Posterior cingulate gyrus (tissue), 11 donors: ENCODE measurements at places on chromosomes 12 and 14.

GRCh38 chr14:91883753-91884152 is 16.4 kb upstream of the TC2N start:
- no peak for DNase-seq

DNA sequence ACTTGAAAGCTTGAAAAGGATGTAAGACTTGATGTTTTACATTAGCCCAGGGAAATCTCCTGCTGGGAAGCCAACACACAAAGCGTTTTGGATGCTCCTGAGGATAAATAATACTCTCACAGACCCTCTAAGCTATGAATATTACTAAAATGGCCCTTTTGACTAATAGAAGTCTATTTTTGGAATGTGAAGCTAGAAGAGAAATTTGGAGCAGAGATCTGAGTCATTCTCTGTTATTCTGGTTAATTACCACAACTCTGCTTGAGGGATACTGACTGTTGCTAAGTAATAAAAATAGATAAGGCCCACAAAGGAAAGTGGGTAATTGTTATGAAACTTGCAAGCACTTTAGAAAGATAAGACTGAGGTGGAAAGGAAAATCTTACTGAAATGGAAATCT is 346.2 kb upstream of the STXBP6 start:
- DNase-seq = no peak

- DNase-seq = no peak
These were observed 103.7 kb downstream of the DYRK2 start for GRCh38 chr12:67752226-67752732.

GRCh38 chr12:91384366-91384765 is 201.7 kb upstream of the DCN start:
- no peak for DNase-seq

DNA sequence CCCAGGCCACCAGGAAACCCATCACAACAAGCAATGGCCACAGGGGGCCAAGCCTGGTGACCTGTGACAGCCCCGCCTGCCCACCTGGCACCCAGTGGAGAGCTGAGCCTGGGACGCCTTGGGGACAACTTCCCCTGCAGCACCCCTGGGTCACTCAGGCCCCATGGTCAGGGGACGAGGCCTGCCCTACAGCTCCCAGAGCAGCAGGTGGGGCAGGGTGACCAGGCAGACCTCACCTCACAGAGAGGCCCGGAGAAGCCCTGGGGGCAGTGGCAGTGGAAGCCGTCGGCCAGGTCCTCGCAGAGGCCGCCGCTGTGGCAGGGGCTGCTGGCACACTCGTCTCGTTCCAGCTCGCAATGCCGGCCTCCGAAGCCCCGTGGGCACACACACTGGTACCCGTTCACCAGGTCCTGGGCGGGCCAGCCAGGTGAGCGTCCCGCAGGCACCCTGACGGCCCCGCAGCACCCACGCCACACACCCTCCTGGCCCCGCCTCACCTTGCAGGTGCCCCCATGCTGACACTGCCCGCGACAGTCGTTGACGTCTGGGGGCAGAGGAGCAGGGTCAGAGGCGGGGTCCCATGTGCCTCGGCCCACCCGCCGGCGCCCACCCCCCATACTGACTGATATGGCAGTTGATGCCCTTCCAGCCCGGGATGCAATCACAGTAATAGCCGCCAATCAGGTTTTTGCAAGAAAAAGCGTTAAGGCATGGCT is 18.1 kb downstream of the JAG2 start:
- DNase-seq = peak; percentile 5

DNA sequence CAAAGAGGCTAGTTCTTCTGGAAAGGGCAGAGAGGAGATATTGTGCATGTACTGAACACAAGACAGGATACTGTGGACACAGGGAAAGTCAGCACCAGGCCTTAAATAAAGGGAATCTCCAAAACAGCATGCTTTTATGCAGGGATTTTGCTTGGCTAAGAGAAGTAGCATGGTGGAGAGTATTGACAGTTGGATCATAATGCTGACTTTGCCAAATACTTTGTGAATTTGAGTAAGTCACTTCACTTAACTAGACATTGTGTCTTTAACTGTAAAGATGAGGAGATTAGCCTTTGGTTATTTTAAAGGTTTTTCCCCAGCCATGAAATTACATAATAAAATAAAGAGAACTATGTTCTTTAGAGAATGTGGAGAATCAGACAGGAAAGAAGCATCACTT is 24.5 kb downstream of the GALNT8 start:
- DNase-seq = no peak

DNA sequence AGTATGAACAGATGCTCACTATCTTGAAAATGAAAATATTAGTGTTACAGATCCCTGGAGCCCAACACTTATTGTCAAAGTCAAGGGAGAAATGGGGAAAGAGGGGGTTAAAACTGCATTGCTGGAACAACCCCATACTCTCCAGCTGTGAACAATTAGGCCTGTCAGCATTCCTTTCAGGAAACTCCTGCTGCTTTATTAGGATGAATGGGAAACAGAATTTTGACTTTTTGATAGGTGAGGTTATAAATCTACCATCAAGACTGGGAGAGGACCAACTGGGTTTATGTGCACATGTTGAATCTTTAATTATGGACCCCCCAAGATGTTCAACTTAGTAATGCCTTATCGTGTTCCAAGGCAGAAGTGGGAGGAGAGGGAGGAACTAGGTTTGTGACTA is 85.0 kb downstream of the TMTC1 start:
- no peak for DNase-seq

GRCh38 chr12:19620222-19620621 is 180.9 kb downstream of the AEBP2 start:
- no peak for DNase-seq

DNA sequence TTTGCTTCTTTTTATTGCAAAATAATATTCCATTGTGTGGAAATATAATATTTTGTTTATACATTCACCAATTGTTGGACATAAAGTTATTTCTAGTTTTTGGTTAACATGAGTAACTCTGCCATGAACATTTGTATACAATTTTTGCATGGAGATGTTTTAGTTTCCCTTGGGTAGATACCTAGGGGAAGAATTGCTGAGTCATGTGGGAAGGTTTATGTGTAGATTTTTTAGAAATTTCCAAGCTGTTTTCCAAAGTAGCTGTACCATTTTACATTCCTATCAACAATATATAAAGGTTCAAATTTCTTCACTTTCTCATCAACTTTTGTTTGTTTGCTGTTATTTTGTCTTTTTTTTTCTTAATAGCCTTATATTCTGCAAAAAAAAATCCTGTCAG is 664.7 kb upstream of the FBXO33 start:
- no peak for DNase-seq
